Bronchial epithelial cell (primary cell): ENCODE measurements at places on chromosomes 11 and 22.
A peak's percentile ranks its signal among the peaks of the same experiment; 100 is the strongest.

DNA sequence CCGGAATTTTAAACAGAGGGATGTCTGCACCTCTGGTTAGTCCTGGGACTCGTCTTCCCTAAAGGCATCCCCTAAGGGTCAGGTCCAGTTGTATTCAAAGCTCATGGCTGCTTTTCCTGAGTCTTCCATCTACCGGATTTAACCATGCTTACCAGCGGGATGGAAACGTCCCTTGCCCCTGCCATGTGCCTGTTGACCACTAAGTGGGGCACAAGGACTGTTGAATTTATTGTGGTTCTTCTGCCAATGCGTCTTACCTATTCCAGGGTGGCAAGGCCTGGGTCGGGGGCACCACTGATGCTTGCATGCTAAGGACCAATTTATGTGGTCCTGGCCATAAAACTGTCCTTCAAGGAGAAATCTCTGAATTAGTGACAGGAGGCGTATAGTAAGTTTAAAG is 25.6 kb downstream of the ANKRD42 start:
- DNase-seq: no peak

DNA sequence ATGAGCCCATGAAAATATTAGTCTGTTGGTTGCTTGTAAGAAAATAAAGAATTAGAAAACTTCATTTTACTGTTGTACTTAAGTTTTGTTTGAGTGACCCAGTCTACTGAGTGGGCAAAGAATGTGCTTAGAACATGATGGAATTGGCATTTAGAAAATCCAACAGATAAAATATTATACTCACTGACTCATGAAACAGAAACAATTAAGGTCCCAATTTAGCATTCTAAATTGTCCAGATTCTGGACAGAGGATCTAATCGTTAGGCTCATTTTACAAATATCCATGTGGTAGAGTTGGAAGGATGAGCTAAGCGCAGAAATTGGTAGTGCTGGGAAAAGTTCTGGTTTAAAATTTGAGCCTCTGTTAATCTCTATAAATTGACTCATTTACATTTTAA is 45.4 kb downstream of the METTL15 start:
- DNase-seq: no peak

GRCh38 chr22:42236268-42236667 is 34.2 kb downstream of the TCF20 start:
- DNase-seq: no peak

- no peak for DNase-seq
Observed at GRCh38 chr22:27882507-27883290, 36.4 kb downstream of the PITPNB start.

- DNase-seq: peak; percentile 4
Observed at GRCh38 chr22:49632199-49633009, 195.3 kb downstream of the BRD1 start.

DNA sequence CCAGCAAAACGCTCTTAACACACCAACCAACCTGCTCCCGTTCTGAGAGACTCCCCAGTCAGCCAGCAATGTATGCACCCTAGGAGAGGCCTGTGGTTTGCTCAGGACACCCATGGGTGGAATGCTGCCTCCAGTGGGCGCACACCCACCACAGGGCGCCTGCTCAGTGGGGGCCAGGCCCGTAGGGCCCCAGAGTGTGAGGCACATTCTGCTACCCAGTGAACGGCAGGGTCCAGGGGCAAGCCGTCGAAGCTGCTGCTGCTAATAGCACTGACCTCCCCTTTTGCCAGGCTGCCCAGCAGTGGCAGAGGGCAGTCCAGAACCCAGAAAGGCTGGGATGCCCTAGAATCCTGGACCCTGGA is 12.8 kb downstream of the B3GAT1 start:
- no peak for DNase-seq

- DNase-seq: no peak
Observed at GRCh38 chr22:29734406-29734805, 14.6 kb downstream of the CABP7 start.

DNA sequence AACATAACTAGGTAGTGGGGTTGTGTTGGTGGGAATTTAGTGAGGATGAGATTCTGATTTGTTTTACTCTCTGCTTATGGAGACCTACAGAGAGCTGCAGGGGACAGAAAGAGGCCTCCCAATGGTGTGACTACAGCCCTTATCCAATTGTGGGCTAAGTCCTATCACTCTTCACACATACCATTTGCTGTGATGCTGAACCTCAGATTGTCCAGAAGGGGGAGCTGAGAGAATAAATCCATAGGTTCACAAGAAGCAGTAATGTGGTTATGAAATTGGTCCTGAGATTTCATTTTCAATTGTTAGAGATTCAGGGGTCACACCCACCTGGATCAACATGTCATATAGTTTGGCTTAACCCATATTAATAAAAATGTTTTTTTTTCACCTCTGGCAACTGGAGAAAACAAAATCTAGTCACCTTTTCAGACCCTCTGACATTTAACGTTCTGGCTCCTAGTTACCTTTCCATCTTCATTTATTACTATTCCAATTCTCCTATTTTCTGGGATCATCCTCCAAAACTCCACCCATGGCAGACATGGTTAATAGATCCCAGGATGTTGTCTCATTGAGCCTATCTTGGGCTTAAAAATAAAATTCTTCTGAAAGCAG is 53.3 kb upstream of the PTPN5 start:
- DNase-seq: peak; percentile 58

DNA sequence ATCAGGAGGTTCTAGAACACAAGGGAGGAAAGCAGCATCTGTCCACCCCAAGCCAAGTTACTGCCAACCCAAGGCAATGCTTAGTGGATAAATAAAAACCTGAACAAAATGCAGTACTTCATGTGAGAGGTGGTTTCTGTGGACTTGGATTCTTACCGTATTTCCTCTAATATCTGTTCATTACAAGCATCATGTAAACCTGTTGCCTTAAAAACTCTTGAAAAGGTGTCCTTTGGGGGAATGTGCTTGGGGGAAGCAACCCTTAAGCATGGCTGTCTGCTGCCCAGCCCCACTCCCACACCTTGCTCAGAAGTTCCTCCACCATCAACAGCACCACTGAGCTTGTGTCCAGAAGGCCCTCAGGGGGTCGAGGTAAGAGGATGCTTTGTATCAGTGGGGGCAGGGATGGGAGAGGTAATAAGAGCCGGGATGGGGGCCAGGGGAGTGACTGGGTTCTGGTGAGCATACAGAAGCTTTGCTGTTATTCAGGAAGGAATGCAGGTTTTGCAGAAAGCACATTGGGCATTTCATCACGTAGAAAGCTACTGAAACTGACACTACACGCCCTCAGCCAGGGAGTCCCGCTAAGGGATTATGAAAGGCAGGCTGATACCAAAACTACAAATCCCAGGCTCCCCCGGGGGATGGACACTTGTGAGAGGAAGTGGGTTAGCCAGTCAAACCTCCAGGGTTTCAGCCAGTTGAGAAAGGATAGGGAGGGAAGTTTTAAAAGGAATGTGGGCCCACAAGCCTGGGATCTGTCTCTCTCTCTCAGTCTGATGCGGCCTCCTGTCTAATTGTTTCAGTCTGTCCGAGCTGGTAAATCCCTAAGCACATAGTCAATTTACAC is 52.0 kb downstream of the KCNJ1 start:
- peak; percentile 60 for DNase-seq
